Activated naive CD8-positive, alpha-beta T cell treated with anti-CD3 and anti-CD28 coated beads, Interleukin-2, amount 10 ng/mL, durations not matched to agents 7 days and 5 days (primary cell): ENCODE measurements at places on chromosomes 3 and 15. TPM values are rescaled to one million over a fixed set of nuclear protein-coding genes. Genes with fewer than 3 reads are reported as not detected.

DNA sequence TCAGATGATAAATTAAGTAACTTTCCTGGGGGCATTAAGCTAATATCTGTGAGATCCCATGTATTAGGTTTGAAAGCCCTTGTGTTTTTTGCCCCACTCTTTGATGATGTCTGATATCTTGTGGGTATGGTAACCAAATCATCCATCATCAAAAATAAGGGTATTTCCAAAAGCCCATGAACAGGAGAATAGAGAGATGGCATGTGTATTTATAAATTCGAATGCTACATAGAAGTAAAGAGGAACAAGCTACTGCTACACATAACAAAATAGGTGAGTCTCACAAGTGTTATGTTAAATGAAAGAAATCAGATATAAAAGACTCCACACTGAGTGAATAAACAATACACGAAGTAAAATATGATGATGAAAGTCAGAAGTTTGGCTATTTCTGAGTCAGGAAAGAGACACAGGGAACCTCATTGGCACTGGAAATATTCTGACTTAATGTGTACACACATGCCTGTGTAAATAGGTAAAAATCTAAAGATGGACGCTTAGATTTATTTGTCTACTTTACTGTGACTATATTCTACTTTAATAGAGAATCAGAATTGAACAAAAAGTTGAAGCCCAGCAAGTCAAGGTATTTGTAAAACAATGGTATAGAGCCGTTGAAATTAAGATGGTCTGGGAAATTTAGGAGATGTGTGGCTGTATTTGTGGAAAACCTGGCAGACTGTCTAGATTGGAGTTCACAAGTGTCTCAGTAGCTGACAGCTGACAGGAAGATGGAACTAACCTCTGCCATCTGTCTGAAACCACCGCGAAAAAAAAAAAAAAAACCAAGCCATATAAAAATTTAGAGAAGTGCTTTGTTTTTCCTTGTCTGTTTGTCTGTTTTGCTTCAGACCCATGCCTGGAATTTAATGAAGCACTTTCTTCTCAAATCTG, 111.0 kb upstream of the TGFBR2 start:
- DNase-seq: no peak

Gene ESYT3
- 0.19 TPM for total RNA-seq

Gene SPINK8
- total RNA-seq: not detected

Gene SENP7
- total RNA-seq: 42.5 TPM
